ENCODE measurements at places on chromosomes 5 and 9.
A peak's percentile ranks its signal among the peaks of the same experiment; 100 is the strongest.

DNA sequence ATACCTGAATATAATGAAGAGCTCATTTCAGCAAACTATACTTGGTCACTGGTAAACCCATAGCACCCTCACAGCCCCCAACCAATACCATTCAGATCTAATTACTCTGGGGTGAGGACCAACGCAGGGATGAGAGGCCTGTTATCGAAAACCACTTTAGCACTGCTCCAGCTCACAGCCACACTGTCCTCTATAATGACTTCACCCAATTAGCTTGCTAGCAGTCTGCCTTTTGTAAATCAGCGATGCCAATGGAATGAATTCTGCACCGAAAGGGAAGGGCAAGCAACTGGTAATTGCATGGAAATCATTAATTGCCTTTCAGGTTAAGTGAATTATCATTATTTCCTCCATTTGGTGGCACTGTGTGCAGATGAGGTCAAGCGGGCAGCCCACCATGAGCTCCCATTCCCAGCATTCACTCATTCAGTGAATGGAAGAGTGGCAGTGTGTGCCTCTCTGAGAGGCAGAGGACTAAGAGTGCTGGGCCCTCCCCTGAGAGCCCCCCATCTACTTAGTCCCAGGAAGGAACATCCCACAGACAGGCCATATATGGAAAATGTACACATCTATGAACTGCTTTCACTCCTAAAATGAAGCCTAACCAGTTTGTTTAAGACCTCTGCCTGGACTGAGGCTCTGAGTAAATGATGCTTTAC is 262.1 kb downstream of the SPOCK1 start:
- DNase-seq, result no peak

DNA sequence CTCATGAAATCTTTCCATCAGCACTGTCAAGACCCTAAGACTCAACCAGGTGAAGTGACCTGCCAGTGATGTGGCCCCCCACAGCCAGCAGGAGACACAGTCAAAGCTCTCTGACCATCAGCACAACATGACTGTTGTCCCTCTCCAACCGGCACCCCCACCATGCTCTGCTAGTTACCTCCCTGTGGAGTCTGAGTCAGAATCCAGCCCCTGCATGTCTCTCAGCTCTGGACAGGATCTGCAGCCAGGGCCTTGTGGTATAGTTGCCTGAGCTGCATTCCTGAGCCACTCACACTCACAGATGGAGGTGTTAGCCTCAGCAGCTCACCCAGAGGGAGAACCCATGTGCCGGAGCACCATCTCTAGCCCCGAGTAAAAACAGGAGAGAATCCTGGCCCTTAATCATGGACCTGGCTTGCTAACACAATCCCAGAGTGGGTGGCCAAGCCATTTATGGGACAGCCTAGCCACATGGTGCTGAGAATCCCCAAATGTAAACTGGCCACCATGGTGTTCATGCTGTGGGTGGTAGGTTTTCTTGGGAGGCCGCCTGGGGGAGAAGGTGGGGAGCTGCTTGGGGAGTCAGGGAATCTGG is 237.8 kb downstream of the PAPPA start:
- no peak for DNase-seq

DNA sequence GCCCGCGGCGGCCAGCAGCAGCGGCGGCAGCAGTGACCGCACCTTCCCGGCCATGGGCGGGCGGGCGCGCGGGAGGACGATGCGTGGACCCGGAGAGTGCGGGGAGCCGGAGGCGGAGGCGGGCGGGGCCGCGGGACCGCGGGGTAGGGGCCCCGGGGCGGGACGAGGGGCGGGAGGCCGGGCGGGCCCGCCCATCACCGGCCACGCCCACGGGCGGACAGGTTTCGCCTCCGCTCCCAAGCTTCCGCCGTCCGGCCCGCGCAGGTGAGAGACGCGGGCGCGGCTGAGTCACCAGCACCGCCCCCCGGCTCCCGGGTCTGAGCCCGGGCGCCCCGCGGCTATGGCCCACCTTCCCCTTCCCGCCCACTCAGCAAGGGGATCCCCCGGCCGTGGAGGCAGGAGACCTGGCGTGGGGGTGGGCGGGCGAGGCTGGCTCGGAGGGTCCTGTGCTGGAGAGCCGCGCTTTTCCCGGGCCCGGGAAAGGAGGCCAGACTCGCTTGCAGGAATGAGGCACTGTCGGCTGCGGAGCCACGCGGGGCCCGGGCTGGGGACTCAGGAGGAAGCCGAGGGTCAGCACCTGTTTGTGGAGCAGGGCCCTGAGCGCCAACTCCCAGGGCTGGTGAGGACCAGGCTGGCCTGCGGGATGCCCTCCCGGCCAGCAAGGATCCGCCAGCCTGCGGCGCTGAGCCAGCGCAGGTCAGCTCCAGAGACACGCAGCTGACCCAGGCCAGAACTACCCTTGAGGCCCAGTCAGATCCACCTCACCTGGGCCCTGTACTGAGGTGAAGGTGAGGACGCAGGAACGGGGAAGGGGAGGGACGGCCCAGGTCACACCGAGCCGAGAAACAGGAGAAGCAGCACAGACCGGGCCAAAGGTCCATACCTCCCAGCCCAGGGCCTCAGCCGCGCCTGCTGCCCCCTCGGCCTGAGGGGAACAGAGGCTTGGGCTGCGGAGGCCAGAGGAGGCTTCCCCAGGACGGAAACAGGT is at the start of gene ENTPD2:
ENTPD2 (minus strand) TSS at position 118 of the 988 bp plus-strand sequence; CDS start at position 54, 64 bp downstream.
- no peak for DNase-seq

GRCh38 chr5:13771011-13771571 is 173.4 kb downstream of the DNAH5 start:
- no peak for DNase-seq

DNA sequence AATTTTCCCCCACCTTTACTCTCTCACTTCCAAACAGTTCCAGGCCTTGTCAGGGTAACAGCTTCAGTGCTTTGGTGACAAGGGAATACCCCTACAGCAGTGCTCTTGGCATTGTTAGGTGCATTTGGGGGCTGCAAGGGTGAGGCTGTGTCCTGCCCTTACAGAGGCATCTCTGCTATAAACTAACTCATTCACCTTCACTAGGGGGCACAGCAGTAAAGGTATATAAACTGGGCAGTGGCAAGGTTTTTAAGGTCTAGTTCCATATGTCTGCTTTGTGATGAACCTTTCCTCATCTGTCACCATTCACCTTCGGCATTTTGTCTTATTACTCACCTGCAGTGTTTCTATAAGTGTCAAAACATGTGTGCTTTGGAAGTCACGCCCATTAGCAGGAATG is 79.1 kb upstream of the GPR151 start:
- DNase-seq, result no peak

DNA sequence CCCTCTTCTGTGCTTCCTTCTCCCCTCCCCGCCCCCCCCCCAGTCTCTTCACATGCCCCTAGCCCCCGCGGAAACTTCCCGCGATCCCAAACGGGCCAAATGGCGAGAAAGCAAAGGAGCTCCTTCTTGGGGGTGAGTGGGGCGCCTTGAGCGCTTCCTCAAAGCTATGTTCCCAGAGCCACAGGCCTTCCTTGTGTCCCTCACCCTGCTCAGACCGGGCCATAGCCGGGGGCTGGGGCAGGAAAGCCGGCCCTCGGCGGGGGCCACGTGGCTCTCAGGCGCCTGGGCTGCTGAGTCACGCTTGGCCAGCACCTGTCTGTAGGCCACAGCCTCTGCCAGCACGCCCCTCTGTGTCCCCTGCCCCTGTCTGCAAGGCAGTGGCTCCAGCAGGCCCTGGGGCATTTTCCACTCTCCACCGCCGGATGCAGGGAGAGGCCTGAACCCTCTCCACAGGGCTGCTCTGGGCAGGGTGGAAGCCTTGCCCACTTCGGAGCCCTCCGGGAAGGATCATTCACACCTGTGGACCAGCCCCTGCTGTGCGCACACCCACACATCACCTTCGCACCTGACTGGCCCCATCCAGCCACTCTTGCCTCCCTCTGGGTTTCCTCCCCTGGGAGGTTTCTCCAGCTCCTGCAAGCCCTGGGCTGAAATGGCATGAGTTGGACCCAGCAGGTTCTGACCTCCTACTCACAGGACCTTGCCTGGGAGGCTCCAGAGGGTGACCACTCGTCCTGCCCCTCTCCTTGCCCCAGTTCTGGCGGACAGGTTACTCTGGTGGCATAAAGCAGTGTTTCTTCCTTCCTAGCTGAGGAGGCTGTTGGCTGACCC is 1.2 kb upstream of the SQSTM1 start:
- peak; percentile 50 for DNase-seq

DNA sequence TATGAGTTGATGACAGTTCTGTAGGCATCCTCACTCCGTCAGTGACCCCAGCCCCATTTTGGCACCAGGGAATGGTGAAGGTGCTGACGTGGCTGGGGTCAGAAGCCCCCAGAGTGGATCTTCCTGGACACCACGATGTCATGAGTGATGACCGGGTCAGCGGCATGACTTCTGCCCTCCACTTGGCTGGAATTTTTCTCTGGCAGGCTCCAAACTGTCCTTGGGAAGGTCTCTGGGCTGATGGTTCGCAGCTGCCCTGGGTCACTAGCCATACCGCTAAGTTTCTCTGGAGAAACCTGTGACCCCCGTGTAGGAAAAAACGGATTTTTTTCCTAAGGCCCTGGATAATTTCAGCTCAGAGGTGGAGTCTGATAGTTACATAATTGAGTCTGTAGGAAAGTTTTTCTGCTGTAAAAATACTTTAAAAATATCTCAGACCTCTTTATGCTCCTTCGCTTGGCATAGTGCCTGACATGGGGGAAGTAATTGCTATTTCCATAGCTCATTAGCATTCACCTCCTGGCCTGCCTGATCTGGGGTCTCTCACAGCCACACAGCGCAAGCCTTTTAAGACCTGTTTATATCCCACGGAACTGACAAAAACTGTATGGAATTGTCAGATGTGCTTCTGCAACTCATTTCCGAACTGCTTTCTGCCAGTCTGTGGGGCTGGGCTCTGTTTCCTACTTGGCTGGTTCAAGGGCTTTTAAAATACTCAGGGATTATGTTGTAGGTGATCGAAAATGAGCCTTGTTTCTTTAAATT is 69.2 kb downstream of the ANGPTL2 start:
- no peak for DNase-seq

DNA sequence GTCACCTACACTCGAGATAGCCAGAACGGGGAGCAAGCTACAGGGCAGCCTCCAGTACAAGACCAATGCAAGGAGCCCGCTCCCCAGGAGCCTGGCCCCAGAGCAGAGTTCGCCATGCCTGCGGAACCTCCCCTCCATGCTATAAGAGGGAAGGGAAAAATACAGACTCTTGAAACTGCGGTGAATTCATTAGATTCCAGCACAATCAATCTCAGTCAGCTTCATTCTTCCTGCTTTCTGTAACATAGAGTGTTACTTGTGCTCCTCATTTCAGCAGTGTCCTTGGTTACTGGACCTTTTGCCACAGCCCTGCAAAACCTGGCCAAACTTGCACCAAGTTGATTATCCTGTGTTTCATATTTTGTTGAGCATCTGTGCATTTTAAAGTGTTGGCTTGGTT is 22.2 kb upstream of the CREBRF start:
- DNase-seq, result no peak

DNA sequence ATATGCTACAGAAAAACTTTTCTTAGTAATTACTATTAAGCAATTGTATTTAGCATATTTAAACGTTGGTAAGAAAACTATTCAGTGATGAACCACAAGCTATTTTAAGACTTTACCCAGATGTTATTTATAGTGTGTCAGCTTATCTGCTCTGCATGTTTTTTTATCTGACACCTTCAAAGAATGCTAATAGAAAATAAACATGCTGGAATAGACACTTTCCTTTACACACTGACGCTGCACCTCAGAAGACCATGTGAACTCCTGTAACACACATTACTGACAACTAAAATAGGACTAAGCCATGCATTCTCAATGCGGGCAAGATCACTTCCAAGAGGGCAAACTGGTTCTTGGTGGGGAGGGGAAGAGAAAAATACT is 38.3 kb downstream of the FNIP1 start:
- DNase-seq, result no peak

DNA sequence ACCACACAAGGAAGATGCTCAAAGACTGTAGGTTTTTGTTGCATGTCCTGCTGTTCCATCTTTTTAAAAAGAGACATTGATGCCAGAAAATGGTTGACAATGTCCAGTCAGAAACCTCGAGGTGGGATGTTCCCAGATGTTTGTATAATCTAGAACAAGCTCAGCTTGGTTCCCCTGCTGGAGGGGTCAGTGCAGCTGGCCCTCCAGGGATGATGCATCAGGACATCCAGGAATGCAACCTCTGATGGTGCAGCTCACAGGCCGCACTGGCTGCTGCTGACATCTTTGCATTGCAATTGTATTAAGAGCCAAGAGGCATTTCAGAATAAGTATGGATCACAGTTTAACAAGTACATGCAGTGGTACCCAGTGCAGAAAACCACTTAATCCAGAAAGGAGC is 122.4 kb downstream of the MED10 start:
- DNase-seq, result no peak

DNA sequence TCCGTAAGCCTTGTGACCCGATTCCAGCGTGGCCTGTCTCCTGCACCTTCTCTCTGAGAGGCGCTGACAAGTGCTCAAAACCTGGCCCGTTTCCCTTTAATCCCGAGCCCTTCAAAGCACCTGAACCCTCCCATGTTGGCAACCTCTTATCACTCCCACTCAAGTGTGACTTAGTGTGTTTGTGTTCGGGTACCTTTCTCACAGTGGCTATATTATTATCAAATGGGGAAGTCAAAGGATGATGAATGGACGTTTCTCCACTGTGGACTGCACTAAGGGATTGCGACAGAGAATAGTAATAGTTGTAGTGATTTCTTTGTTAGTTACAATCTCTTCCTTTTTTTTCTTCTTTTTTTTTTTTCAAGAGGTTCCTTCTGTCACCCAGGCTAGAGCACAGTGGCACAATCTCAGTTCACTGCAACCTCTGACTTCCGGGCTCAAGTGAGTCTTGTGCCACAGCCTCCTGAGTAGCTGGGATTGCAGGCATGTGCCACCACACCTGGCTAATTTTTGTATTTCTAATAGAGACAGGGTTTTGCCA is 65.4 kb upstream of the TNFSF8 start:
- no peak for DNase-seq

DNA sequence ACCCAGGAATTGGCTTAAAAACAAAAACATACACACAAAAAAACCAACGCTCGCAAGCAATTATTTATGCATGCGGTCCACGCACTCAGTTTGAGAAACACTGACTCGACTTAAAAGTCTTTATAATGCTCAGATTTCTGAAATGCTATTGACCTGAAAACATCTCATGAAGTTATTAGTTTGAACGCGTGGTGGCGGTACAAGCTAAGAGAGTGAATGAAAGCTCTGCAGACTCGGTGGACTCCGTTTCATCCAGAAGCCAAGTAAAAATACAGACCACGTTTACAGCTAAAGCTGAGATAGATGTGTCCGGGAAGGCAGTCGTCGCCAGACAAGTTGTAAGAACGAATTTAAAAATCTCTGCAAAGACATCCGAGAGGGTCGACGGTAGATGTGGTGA is at the start of gene PCDHB6:
PCDHB6 (plus strand) TSS at position 246 of the 400 bp plus-strand sequence. CDS start 201 bp downstream, outside the sequence.
- no peak for DNase-seq

GRCh38 chr9:68416936-68417564 is 60.6 kb downstream of the PGM5 start:
- DNase-seq, result no peak

GRCh38 chr9:136370687-136371532 is 2.6 kb downstream of the CARD9 start:
- no peak for DNase-seq
